ENCODE measurements at places on chromosomes 2 and 18. TPM values are rescaled to one million over a fixed set of nuclear protein-coding genes. Genes with fewer than 3 reads are reported as not detected.

Gene REG3A
- total RNA-seq = not detected

Gene DQX1
- 0.91 TPM for total RNA-seq

Gene RTP5
- total RNA-seq = not detected

Gene EFR3B
- 22.9 TPM for total RNA-seq

Gene ANKRD62
- total RNA-seq = 0.17 TPM

Gene CD207
- 0.51 TPM for total RNA-seq

- DNase-seq = no peak
Observed at GRCh38 chr18:79682894-79683625, 3.5 kb downstream of the CTDP1 start.

GRCh38 chr2:38763228-38763627 is 12.1 kb upstream of the SRSF7 start:
- no peak for DNase-seq

- no peak for DNase-seq
Observed at GRCh38 chr2:232418056-232418455, 11.4 kb downstream of the ALPG start.

DNA sequence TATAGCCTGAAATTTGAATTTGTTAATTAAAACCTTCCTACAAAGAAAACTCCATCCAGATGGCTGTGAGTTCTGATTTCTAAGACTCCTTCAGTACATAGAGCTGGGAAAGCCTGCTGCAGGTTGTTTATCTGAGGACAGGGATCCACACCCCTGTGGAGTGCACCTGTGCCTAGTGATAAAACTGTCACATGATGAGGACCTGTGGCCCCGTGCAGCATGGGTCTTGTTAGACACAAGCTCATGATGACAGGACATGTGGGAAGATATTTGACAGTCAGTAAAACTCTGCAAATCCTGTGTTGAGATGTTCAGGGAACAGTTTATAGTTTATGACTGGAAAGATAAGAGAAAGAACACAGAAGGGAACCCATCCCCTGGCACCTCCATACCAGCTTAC is 133.2 kb upstream of the TMEM18 start:
- DNase-seq = no peak

DNA sequence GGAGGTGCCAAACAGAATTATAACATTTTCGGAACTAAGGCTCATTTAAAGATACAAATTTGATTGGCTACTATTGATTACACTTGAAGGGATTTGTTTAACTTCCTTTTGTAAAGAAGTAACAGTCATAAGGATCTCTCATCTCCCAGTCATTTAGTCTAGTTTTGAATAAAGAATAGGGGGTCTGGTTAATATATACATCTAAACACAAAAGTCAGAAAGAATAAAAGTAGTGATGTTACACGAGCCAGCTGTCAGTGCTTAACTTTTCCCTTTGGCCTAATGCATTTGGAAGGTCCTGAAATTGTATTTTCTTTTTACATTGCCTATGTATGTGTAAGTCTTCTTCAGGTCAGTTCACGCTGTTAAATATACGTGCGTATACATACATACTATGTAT is 8.1 kb downstream of the SEPTIN2 start:
- DNase-seq = no peak

GRCh38 chr2:14634182-14634488 is 1.6 kb downstream of the LRATD1 start:
- no peak for DNase-seq

DNA sequence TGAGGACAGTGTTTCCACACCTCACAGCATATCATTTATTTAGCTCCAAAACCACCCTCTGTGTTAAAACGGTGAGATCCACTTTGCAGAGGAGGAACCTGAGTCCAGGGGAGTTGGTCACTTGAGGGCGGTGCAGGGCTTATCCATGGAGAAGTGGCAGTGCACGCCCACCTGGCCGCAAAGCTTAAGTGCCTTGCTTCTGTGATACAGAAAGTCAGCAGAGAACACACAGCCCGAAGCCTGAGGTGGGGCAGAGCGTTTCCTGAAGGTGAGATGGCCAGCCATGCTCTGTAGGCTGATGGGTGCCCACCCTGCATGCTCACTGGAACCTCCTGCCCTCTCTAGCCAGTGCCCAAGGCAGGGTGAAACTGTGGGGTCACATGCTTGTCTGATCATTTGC is 87.3 kb downstream of the SH3RF3 start:
- DNase-seq = no peak

DNA sequence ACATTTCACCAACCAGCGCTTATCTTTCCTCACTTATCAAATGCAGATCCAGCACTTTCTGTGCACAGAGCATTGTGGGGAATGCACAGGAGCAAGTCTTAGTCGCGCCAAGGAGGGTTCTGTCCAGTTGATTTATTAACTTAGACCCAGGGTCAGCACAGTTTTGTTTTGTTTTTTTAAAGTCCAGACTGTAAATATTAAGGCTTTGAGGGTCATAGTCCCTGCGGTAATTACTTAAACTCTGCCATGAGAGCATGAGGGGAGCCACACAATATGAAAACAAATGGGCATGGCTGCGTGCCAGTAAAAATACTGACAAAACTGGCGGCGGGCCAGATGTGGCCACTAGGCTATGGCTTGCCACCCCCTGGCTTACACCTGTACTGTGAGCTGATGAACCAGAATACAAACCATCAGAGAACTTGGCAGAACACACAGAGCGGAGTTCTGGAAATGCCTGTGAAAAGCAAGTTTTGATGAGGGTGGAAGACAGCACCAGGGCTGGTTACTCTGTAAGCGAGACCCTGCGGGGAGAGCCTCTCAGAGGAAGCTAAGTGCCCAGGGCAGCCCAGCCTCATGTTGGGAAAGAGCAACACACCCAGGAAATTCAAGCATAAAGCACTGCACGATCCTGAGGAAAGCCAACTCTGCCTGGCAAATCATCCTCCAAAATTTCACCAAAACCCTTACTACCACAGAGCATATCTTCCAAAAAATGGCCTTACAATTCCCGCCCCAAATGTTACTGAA is 43.6 kb downstream of the L3MBTL4 start:
- no peak for DNase-seq

DNA sequence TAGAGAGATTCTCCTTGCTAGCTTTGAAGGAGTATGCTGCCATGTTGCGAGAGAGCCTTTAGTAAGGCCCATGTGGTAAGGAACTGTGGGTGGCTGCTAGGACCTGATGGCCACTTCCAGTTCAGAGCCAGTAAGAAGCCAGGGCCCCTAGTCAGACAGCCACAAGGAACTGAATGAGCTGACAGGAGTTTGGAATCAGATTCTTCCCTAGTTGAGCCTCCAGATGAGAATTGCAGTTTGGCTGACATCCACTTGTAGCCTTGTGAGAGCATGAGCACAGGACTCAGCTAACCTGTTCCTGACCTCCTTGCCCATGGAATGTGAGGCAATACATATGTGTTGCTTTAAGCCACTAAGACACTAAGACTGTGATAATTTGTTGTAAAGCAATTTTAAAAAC is 1.2 kb upstream of the WDR7 start:
- no peak for DNase-seq
